Naive thymus-derived CD4-positive, alpha-beta T cell (primary cell): ENCODE measurements at places on chromosomes 13 and 19. TPM values are rescaled to one million over a fixed set of nuclear protein-coding genes. Genes with fewer than 3 reads are reported as not detected.

The ZNF444 gene
- polyA plus RNA-seq: 15.9 TPM

The SEMA6B gene
- polyA plus RNA-seq: not detected

DNA sequence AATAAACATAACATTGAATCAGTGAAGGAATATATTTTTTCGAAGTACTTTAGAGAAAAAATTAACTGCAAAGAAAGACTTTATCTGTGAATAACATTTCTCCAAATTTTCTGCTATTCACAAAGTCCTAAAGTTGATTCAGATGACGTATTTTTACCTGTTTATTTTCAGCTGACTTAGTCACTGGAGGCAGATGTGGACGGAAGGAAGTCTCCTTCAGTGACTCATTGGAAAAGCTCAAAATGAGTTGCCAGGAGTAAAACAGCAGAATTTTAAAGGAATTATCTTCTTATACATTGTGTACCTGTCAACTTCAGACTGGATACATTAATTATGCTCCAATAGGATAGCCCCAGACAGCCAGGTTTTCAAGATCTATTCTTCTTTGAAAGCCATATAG lies 679.3 kb upstream of the GPC6 start:
- H3K4me3 ChIP-seq: no peak overlapping the region
- H3K27ac ChIP-seq: no peak overlapping the region

- no peak overlapping the region for H3K4me3 ChIP-seq
- no peak for DNase-seq
- no peak overlapping the region for H3K27ac ChIP-seq
- H3K36me3 ChIP-seq: no peaks in the 10 kb centered on the region
- H3K27me3 ChIP-seq: no peaks in the 10 kb centered on the region
- no peaks in the 10 kb centered on the region for H3K4me1 ChIP-seq
Measured at GRCh38 chr13:108302279-108302678, 32.8 kb downstream of the TNFSF13B start.

DNA sequence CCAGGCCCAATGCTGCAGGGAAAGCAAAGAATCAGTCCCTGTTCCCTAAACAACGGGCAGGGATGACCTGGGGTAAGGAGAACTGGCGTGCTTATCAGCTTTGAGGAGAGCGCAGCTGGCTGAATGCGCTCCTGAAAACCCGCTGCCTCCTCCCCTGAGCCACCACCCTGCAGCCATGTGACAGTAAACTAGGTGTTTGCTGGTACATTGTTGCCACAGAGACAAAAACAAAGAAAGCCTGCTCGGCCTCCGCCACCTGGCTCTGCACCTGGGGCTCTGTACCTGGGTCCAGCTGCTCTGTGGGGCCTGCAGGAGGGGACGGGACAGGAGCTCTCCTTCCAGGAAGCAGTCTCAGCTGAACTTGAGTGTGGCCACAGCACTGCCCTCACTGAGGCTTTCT lies 21.8 kb downstream of the MCF2L start:
- H3K27me3 ChIP-seq: no peaks in the 10 kb centered on the region
- no peaks in the 10 kb centered on the region for H3K4me1 ChIP-seq

DNA sequence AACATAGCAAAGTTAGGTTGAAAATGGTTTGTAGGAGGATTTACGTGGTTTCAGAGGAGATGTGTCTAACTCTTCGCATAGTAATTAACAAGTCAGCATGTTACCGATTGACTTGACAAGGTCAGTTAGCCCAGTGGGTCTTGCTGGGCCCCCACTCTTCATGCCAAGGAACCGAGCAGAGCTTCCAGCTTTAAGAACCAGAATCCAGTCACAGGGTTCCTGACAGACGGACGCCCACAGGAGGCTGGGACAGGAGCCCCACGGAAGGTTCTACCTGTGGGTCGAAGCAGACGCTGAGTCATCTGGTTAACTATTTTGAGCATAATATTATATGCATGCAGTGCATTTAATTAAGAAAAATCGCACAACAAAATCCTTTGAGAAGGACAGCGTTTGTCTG lies 3.5 kb downstream of the TMEM255B start:
- H3K36me3 ChIP-seq: no peaks in the 10 kb centered on the region
- no peak overlapping the region for H3K4me3 ChIP-seq
- peaks cover 6% of the 10 kb centered on the region for H3K4me1 ChIP-seq
- no peak overlapping the region for H3K27ac ChIP-seq
- H3K27me3 ChIP-seq: peaks cover 4% of the 10 kb centered on the region

GRCh38 chr19:14475251-14476073 lies at the start of gene PTGER1:
PTGER1 (minus strand) TSS chr19:14475354; CDS start chr19:14474320, 1,034 bp downstream.
- no peak for DNase-seq
- no peak within 1 kb of the TSS for H3K27ac ChIP-seq
- H3K27me3 ChIP-seq: no peaks in the 10 kb centered on the region
- peaks cover 44% of the 10 kb centered on the region for H3K36me3 ChIP-seq
- peaks cover 17% of the 10 kb centered on the region for H3K4me1 ChIP-seq
